ENCODE measurements at places on chromosomes 6 and 20.
A peak's percentile ranks its signal among the peaks of the same experiment; 100 is the strongest.

GRCh38 chr6:12717356-12717755, 789 bp downstream of the PHACTR1 start:
- DNase-seq = no peak

DNA sequence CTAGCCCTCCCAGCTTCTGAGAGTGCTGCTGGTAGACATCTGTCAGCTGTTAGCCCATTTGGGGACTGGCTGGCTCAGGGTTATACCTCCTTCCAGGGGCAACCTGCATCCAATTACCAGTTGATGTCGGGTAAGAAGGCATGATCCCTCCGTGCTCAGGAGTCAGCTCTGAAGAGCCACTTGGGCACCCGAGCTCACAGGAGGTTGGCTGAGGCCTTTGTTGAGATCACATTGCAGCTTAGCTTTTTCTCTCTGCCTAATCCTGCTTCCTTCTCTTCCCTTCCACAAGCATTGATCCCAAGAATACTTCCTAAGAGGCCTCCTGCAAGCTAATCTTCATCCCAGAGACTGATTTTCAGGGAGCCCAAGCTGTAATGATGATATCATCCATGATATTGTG, 35.5 kb downstream of the SCP2D1 start:
- no peak for DNase-seq

DNA sequence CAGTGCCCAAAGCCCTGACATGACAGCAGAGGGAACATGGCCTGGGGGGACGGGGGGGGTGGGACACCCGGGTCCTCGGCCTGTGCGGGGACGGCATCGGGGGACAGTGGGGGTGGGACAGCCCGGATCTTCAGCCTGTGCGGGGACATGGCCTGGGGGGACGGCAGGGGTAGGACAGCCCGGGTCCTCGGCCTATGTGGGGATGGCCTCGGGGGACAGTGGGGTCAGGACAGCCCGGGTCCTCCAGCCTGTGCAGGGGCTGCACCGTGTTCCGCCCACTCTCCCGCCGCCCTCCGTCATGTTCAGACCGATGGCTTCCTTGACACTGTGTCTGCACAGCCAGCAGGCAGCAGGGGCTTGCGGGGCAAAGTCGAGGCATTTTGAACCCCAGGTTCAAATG, 7.0 kb downstream of the BIRC7 start:
- DNase-seq = no peak

DNA sequence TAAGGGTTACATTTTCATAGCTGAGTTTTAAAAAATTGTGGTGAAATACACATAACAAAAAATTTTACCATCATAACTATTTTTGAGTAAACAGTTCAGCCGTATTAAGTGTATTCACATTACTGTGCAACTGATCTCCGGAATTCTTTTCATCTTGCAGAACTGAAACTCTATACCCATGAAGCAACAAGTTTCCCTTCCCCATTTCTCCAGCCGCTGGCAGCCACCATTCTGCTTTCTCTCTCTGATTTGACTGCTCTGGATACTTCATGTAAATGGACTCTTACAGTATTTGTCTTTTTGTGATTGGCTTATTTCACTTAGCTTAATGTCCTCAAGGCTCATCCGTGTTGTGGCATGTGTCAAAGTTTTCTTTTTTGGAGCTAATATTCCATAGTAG, 341.6 kb downstream of the QKI start:
- DNase-seq = peak; percentile 91

DNA sequence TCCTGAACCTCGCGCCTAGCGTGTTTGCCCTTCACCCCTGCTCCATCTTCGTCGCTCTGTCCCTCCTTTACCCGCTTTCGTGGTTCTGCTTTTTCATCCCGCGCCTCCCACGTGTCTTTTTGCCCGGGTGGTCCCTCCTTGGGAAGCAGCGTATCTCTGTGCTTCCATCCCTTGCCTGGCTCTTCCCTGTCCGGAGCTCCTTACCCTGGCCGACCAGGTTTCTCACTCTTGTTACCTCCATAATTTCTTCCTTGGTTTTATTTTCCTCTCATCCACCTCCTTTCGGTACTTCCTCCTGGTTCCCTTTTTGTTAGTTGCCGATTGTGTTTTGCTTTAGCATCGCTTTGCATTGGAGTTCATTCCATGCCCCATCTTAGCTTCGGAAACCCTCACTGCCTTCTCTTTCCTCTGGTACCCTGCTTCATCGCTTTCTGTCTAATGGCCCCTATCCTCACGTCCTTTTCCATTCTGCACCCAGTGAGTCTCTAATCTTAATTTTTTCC, 735 bp downstream of the FAM135A start:
- DNase-seq = peak; percentile 24

GRCh38 chr20:47586649-47587294, 85.1 kb downstream of the NCOA3 start:
- DNase-seq = no peak

DNA sequence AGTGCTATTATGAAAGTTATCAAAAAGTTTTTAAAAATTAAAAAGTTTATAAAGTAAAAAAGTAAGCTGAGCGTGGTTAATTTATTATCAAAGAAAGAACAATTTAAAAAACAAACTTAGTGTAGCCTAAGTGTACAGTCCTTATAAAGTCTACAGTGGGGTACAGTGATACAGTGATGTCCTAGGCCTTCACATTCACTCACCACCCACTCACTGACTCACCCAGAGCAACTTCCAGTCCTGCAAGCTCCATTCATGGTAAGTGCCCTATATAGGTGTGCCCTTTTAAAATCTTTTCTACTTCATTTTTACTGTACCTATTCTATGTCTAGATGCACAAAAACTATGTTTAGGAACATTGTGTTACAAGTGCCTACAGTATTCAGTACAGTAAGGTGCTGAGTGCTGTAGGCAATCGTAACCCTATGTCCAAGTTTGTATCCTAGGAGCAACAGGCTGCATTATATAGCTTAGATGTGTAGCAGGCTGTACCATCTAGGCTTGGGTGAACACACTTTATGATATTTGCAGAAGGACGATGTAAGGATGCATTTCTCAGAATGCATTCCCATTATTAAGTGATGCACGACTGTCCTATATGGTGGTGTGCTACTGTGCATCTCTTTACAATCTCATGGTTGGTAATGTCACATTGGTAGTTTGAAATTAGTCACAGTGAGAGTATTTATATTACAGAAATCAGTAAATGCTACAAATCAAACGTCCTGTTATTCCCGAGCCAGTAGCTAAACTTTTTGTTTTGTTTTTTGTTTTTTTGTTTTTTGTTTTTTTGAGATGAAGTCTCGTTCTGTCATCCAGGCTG, 158.3 kb downstream of the GMPR start:
- DNase-seq = no peak

DNA sequence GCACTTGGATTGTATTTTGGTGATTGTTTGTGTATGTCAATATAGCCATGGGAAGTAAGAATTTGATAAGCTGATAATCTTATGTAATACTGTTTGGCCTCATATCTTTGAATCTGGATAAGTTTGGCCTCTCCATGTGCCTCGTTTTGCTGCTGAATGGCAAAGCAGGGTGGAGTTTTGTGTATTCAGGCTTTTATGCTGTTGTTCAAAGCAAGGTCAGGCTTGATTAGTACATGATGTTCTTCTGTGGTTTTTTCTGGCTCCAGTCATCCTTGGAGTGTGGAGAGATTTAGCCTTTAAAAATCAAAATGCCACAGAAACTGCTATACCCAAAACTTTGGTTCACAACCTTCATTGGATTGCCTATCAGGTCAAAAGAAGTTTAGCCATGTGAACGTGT, 728.9 kb upstream of the GJE1 start:
- no peak for DNase-seq

GRCh38 chr20:18019068-18019467, 38.6 kb downstream of the OVOL2 start:
- peak; percentile 43 for DNase-seq

GRCh38 chr6:111980143-111980542, 73.8 kb upstream of the CCN6 start:
- DNase-seq = no peak

- DNase-seq = no peak
Measured at GRCh38 chr6:192313-192664, 100.0 kb upstream of the DUSP22 start.

- DNase-seq = no peak
Measured at GRCh38 chr6:137893726-137894125, 26.7 kb downstream of the TNFAIP3 start.

- DNase-seq = no peak
Measured at GRCh38 chr6:154595538-154595937, 85.1 kb upstream of the CNKSR3 start.

DNA sequence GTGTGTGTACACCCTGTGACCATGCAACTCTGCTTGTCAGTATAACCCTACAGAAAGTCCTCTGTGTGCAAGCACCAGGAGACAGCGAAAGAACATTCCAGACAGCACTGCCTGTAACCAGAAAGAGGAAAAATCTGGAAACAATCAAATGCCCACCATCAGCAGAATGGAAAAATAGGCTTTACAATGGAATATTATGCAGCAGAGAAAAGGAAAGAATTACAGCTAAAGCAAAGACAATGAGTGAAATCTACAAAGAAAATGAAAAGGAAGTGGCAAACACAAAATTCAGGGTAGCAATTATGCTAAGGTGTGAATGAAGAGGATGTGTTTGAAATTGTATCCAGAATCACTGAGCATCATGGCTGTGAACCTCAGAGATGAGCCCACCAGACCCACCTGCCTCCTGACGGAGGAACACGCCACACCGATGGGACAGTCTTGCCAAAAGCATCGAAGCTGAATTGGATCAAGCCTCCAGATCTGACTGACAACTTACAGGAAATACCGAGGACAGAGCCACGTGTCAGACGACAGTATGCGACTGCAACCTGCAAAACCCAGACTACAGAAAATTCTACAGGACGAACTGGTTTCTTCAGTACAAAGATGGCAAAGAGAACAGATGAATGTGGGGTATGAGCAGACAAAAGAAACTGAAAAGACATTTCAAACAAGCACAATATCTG, 133.2 kb downstream of the NFATC2 start:
- DNase-seq = no peak

DNA sequence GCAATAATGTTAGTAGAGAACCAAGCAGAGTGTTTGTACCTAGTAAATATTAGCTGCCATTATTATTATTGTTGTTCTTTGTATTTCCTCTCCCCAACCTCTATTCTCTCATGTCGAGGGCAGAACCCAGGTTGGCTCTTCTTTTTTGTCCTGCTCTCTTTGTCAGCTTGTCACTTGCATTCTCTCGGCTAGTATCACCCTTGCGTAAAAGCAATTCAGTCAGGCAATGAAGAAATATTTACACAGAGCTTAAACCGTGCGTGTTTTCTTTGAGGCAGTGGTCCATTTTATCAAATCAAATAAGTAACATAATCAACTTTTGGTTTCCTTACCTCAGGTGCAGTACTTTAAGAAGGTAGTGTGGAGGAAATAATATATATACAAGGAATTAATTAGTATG, 83.9 kb downstream of the TULP4 start:
- DNase-seq = no peak

GRCh38 chr6:156779206-156780094, 2.3 kb downstream of the ARID1B start:
- peak; percentile 53 for DNase-seq

DNA sequence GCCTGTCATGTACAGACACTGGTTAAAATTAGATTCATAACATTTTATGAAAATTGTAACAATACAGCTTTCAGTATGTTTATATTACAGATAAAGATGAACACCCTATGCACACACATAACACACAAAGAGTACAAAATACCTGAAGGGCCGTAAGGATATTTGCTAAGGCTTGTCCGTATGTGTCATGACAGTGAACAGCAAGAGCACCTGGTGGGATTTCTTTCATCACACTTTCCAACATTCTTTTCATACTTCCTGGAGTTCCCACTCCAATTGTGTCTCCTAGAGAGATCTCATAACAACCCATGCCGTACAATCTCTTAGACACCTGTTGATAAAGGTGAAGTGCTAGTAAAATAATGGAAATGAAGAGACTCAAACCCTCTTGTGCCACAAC, 83.7 kb downstream of the HMGCLL1 start:
- no peak for DNase-seq

- no peak for DNase-seq
Measured at GRCh38 chr20:38870733-38871559, 55.3 kb upstream of the FAM83D start.

DNA sequence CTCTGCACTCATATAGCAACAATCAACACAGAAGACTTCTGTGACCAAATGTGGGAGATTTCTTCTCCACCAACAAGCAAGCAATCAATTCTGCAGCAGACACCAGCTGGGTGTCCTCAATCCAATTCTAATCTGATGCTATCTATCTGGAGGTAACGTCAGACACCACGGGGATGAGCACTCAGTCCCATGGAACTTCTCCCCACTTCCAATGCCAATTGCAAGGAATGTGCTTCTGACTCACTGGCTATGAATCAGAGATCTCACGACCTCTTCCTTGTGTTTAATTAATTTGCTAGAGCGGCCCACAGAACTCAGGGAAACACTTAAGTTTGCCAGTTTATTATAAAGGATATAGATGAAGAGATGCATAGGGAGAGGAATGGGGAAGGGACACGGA, 103.5 kb upstream of the SIRPG start:
- no peak for DNase-seq

- DNase-seq = no peak
Measured at GRCh38 chr6:76684875-76685274, 612.4 kb upstream of the IMPG1 start.

DNA sequence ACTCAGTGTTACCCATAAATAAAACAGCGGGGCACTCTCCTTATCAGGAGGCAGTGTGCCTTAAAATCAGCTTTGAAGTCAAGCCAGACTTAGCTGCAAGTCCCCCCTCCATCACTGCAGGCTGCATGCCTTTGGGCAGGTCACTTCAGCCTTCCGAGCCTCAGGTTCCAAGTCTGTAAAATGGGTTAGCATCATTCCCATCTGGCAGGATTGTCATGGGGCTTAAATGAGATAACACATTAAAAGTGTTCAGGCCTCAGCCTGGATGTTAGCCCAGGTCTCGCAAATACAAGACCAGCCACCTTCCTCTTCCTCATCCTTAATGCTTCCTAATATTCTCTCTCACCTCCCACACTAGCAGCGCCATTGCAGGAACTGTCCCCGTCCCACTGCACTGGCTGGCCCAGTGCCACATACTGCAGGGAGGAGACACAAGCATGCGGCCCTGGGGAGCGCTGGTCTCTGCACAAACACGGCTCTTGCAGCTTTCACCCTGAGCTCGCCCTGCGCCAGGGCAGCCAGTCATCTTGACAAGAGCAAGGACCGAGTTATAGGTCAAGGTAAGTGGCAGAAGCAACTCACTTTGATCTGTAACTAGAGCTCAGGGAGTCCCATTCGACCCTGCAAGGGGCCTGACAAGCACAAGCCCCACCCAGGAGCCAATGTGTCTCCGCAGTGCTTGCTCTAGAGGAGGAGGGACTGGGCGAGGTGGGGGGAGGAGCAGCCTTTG, 564.6 kb upstream of the AGPAT4 start:
- DNase-seq = no peak

- no peak for DNase-seq
Measured at GRCh38 chr20:50141811-50142561, 11.5 kb downstream of the PEDS1 start.

GRCh38 chr6:6900569-6901204, 207.1 kb upstream of the RREB1 start:
- DNase-seq = peak; percentile 74
